Aorta (tissue), 5 donors: ENCODE measurements at places on chromosomes 6 and 20.
A peak's percentile ranks its signal among the peaks of the same experiment; 100 is the strongest.

DNA sequence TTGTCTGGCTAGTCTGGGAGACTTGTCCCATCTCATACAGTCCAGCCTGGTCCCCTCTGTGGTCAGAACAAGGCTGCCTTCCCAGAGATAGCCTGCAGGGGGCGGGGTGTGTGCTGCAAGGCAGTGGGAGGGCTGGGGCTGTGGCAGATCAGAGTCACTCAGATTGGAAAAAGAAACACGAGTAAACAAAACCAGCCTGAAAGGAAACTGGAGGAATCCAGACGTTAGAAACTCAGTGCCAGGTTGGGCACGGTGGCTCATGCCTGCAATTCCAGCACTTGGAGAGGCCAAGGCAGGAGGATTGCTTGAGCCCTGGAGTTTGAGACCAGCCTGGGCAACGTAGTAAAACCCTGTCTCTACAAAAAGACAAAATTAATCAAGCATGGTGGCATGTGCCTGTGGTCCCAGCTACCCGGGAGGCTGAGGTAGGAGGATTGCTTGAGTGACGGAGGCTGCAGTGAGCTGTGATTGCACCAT lies 20.2 kb downstream of the LEMD2 start:
- peak; percentile 93 for DNase-seq

GRCh38 chr20:23096097-23096496 lies 10.0 kb upstream of the CD93 start:
- DNase-seq = no peak

- no peak for DNase-seq
These were observed 435.5 kb upstream of the NRSN1 start for GRCh38 chr6:23690453-23691049.

GRCh38 chr6:37518116-37518515 lies 18.4 kb upstream of the CCDC167 start:
- DNase-seq = no peak

DNA sequence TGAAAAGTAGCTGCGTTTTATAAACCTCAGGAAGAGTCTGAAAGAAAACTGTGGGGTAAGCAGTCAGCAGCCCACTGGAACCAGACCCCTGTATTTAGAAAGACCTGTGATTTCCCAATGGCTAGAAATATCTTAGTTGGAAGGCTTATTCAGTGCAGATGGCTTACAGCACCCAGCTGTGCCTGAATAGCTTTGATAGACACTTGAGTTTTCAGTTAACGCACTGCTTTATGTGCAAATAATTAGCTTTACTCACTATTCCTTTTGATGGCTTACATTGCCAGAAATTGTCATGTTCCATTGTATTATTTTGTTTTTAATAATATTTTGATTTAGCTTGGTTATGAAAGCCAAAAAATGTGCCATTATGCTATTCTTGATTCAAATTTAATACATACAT lies 465.3 kb upstream of the SYNCRIP start:
- DNase-seq = no peak

DNA sequence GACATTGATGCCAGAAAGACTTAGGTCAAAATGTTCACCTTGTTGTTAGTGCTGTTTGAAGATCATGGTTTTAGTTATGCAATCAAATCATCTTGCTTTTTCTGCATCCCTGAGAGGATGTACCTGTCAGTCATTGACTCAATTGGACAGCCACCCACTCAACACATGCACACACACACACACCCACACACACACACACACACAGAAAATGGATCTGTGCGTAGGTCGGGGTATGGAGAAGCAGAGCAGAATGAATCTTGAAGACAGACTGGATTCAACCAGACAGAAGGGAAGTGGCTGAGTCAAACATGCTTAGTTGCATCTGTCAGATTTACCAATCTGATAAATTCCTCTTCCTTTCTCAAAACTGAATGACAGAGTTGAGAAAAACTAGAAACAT lies 19.1 kb upstream of the ZSCAN23 start:
- no peak for DNase-seq

DNA sequence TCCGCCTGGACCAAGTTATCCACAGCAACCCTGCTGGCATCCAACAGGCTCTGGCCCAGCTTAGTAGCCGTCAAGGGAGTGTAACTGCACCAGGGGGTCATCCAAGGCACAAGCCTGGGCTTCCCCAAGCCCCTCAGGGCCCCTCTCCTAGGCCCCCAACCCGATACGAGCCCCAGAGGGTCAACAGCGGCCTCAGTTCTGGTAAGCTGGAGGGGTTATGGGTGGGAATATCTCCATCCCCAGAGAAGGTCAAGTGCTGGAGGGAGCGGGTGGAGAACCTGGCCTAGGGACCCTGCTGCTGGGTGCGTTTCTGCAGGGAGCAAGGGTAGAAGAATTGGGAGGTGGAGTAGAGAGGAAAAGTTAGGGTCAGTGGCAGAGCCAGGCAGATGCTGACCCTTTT lies 12.9 kb downstream of the PRRC2A start:
- no peak for DNase-seq

GRCh38 chr6:166624275-166624674 lies 2.8 kb downstream of the RPS6KA2 start:
- DNase-seq = no peak

DNA sequence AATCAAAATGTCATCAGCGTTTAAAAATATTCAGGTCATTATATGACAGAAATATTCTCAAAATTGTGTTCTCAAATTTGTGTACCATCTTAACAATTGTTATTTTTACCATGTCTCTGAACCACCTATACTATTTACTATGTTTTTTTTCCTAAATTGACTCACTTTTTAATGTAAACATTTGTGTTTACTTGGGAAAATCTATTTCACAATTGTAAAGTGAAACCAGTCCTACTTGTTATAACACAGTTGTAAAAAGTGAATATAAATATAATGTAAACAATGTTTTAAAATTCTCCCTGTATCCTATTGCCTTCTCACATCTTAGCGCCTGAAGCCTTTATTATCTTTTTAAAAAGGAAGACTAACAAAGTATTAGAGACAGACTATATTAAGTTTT lies 83.5 kb downstream of the ADGRG6 start:
- DNase-seq = no peak

DNA sequence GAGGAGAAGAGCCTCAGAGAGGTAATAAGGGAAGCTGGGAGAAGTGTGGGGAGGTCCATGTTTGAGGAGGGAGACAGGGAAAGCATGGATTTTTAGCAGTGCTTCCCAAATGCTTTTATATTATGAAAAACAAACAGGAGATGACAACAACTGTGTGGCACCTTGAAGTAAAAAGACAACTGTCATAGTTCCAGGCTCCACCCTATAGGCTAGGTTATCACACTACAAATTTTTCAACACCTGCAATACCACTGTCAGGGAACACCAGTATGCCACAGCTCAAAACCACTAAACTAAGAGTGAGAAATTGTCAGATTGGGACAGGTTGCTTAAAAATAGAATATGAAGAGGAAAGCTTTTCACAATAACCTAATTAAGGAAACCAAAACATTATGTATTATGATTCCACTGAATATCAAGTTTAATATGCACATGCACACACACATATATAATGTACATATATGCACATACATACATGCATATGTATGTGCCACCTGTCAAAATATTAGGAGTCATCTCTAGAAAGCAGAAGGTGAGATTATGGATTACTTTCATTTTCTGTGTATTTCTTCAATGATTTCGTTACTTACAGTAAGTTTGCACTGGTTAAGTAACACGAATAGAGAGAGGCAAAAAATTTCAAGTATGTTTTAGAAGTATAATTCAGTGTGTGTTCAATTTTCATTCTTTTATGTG lies 261.2 kb downstream of the PTPRK start:
- no peak for DNase-seq

- no peak for DNase-seq
These were observed 656.1 kb downstream of the COL12A1 start for GRCh38 chr6:74549746-74550145.

GRCh38 chr6:113202852-113203714 lies 654.1 kb upstream of the MARCKS start:
- DNase-seq = no peak

DNA sequence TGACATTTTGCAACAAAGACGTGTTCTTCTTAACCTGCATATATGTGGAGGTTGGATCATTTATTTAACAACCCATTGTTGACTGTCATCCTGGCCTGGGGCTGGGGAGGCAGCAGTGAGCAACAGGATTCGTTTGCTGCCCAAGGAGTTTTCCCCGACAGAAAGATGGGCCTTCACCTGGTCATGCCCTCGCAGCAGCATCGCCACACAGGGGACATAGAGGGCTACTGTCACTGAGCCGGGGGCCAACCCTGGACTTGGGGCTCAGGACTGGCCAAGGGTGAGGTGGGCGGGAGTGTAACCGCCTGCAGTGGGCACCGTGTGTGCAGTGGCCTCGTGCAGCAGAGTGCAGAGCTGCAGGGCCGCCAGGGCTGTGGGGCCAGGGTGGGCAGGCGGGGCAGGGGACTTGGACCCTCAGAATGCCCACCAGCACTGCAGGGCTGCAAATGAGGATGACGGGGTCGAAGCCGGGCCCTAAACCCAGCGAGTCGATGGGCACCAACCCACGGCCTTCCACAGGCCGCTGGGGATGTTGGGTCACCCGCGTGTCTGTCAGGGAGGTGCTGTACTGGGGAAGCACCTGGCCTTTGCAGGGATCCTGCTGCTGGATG lies 11.8 kb downstream of the DUSP22 start:
- DNase-seq = no peak

DNA sequence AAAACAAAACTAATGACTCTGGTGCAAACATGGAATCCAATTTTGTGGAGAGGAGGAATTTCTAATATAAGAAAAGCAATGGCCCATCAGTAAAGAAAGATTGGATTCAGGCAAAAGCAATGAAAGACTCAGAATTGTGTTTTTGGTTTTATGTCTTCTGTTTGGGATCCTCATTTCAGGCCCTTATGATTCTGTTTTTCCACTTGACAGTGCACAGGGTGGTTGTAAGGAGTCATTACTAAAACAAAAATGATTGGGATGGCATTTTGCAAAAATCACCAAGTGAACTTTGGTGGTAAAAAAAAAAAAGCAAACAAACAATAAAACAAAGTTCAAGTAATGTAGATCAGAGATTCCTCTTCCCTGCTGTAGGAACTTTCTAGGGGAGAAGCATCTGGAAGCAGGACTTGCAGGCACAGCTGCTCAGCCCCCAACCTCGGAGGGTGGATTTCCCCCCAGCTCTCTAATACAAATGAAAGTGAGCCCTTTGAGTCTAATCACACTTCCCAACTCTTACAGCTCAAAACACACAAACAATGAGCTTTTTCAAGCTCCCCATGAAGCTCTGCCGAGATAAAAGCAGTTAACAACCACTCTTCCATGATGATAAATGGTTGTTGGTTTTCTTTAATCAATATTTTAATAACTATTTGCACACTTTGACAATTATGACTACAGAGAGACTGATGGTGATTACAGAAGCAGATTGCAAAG lies 177.7 kb downstream of the ZDHHC14 start:
- DNase-seq = no peak

DNA sequence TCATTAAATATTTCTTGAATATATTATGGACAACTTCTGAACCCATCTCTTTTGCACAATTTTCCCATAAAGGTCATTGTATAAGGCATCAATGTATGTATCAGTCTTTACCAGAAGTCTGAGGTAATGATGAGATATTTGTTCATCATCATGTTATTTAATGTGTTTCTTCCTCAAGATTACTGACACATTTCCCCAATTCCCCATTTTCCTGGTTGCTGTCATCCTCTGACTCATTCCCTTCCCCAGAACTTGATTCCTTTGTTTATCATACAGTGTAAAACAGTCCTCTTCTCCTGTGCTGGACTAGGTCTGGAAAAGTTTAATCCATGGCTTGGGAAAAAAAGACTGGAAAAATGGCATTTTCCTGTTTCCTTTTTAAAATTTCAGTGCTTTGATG lies 107.9 kb upstream of the FLRT3 start:
- DNase-seq = no peak

DNA sequence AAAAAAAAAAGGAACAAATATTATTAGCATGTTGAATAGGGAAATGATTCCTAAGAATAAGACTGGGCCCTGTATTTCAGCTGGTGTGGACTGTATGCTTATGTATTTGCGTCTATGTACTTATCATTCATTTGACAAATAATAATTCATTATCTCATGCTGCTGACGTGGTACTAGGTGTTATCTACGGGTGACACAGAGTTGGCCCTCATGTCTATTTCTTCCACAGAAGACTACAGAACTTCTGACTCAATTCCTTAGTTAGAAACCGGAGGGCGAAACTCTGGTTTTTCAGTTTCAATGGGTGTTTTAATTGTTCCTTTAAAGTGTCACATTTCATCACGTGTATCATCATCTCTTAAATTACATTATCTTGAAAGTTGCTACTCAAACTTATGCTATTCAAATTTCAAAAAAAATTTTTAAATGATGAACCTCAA lies 305.9 kb downstream of the CLIC5 start:
- no peak for DNase-seq

GRCh38 chr20:46302106-46302505 lies 6.2 kb downstream of the CDH22 start:
- DNase-seq = no peak

- no peak for DNase-seq
These were observed 19.6 kb upstream of the FERMT1 start for GRCh38 chr20:6142348-6142993.

- DNase-seq = peak; percentile 46
These were observed 122.4 kb downstream of the MRPL14 start for GRCh38 chr6:44004625-44005506.

DNA sequence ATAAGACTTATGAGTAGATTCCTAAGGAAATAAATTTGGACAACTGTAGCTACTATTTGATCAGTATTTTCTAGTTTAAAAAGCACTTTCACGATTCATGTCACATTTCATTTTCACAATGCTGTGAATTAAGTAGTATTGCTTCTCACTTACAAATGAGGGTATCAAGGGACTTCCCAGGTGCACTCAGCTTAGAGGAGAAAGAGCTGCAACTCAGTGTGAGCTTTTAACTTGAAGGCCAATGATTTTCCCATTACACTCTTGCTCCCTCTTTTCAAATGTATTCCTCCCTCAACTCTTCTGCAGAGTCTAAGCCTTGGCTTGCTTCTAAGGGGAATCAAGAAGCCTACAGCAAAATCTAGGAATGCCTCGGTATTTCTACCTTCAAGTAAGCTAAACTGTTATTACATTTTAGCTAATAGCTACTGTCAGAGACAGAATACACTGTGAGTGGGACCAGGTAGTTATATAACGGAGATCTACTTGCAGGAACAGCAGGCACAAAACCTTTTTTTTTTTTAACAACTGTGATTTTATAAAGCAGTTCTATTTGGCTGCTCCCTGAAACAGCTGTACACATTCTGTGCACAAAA lies 339.0 kb downstream of the SYNE1 start:
- no peak for DNase-seq

GRCh38 chr20:19308146-19308545 lies 95.7 kb downstream of the SLC24A3 start:
- no peak for DNase-seq

DNA sequence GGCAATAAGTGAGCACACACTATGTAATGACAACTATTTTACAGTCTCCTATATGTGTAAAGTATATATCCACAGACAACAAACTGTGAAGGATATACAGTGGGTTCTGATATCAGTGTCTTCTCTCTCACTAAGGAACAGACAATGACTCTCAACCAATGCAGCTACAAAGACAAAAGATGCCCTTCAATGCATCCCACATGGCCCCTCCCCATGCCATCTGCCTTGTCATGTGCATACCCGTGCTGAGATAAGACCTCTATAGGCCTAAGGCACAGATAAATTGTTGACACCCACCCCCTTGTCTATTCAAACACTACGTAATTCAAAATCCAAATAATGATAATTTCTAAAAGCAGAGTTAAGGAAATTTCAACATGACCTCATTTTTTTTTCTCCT lies 1123.5 kb upstream of the MAP3K7 start:
- no peak for DNase-seq
